ENCODE measurements at places on chromosomes 2 and 18.

DNA sequence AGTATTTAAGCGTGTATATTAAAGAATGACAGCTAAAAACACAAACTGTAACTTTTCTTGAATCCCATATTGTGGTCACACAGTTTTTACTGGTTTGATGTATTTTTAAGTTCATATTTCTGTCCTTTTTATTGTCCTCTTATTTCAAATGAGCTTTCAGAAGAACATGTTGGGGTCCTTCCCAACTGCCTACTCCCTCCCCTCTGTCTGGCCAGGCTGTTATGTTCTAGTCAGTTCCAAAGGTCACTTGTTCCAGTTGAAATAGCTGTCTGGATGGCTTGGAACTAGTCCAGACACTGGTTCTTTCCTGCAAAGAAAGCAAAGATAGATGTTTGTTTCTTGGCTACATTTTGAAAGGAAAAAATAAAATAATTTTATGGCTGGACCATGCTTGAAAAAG, 306.9 kb downstream of the GULP1 start:
- no peak for DNase-seq

GRCh38 chr2:127609818-127610217, 36.1 kb upstream of the GPR17 start:
- no peak for DNase-seq

DNA sequence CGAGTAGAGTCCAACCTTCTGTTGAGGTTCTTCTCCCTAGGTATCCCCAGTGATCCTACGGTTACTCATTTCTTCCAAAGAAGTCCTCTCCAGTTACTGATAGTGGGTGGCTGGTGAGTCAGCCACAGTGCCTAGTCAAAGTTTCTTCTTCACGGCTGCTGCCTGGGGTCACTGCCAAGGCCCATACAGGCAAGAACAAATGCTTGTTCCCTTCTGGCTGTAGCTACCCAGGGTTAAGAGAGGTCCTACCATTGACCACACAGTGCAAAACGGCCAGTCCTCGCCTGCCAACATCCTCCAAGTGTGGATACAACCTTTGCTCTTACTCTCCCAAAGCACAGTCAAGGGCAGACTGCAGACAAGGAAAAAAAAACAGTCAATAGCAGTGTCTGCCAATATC, 2.9 kb upstream of the PTPN4 start:
- DNase-seq: no peak

- DNase-seq: no peak
Measured at GRCh38 chr2:124328397-124328796, 303.3 kb downstream of the CNTNAP5 start.

DNA sequence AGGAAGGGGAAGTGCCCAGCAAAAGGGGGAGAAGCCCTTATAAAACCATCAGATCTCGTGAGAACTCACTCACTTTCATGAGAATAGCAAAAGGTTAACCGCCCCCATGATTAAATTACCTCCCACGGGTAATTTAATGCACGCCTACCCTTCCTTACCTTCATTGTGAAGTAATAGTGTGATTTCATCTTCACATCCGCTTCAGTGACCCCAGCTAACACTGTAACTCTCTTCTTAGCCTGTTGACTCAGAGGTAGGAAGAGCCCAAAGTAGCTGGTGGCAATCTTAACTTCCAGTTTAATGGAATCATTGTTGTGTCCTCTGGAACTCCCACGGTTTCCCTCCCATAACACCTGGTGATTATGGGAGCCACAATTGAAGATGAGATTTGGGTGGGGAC, 120.5 kb downstream of the GULP1 start:
- DNase-seq: no peak
